ENCODE measurements at places on chromosomes 2 and 18.

- peak; percentile 62 for DNase-seq
Observed at GRCh38 chr2:220034426-220035130, 407.1 kb downstream of the SLC4A3 start.

- no peak for DNase-seq
Observed at GRCh38 chr2:23850564-23851256, 76.2 kb downstream of the ATAD2B start.

- DNase-seq: no peak
Observed at GRCh38 chr18:59655676-59656075, 41.5 kb downstream of the CCBE1 start.

DNA sequence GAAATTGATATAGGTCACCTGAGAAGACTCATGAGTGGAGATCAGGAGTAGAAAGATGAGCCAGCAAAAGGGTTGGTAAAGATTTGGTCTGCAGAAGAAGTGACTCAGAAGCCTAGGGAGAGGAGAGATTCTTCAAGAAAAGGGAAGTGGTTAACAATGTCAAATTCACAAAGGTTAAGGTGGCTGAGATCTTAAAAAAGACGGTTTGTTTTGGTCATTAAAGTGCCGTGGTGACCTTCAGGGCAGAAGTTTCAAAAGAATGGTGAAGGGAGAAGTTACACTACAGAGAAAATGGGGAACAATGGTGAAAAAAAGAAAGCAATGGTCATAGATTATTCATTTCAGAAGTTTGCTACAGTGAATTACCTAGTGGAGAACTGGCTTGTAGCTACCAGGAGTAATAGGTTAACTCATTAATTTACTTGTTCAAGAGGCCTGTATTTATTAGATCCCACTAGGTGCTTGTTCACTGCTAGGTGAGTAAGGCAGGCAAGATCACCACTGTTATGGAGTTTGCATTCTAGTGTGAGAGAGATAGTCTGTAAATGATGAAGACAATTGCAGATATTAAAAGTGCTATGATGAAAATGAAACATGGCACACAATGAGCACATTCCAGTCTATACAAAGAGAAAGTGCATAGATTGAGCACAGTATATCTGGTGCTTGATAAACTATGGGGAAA, 43.0 kb downstream of the FBXO48 start:
- DNase-seq: no peak

DNA sequence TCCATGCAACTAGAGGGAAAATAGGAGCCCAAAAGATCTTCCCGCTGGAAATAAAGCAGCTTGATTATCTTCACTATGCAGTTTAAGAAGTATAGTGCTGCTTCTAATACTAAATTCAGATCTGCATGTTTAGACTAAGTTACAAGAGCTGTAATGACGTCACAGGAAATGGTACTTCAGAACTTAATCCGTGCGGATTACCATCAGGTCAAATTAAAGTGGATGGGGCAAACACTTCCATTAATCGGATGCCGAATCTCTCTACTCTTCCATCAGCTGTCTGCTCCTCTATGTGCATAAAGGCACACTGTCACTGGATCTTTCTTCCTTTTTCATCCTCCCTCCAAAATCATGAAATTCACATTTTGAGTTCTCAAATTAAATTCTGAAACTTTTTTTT, 52.6 kb downstream of the TRAPPC12 start:
- no peak for DNase-seq

DNA sequence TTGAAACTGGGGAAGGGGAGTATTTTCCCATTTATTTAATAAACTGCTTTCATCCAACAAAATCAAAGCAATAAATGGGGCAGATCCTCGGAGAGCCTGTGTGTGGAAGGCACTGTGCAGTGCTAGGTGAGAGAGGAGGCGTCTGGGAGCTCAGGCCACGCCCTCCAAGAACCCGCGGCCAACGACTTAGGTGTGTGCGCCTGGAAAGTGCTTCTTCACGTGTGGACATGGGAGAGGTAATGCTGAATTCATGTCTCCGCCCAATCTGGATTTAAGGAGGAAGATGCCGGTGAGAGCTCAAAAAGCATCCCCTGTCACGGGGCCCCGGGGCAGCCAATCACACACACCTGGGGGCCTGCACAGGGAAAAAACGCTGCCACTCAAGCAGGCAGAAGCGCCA, 77.4 kb downstream of the HDAC4 start:
- no peak for DNase-seq

DNA sequence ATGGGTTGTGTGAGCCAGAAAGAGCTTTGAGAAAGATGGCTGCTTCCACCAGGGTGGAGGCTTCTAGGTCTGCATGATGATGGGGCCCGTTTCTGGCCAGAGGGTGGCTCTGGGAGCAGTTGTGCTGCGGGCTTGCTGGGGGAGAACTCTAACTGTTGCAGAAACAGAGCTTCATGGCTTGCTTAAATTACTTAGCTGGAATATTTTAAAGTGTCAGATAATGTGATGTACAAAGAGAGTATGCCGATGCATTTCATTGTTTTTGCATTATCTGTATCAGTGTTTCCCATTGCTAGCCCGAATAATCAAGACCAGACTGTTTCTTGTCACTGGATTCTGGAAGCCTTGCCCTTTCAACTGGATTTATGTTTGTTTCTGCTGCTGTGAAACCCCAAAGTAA, 6.3 kb upstream of the DRC1 start:
- no peak for DNase-seq

GRCh38 chr2:74333175-74333574, 10.0 kb downstream of the SLC4A5 start:
- DNase-seq: peak; percentile 53

DNA sequence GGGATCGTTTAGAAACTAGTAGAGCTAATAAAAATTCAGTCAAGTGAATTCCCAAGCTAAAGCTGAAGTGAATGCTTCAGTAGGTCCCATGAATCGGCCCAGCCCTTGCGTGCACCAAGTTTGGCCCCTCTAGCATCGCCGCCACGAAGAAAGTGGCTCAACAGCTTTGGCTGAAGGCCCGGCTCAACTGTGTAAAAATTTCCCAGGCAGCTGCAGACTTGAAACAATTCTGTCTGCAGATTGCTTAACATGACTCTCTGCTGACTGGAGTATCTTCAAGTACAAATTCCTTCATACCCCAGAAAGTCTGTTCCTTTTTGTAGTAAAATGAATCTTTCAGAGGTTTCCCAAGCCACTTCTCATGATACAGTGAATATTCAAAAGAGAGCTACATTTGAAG, 32.7 kb downstream of the ALMS1 start:
- DNase-seq: no peak

DNA sequence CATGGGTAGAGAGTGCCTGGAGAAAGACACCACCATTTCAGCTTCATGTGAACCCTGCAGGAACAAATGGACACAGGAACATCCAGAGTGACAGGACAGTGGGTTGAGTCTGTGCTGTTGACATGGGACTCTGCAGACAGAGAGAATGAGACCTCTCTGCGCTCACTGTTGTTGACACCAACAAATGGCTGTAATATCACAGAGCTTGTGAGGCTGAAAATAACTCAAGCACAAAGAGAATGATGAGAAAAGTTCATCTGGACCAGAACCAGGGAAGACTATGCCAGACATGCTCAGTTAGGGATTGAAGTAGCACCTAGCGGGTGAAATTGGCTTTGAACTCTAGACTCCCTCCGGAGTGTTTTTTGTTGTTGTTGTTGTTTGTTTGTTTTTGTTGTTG, 37.0 kb upstream of the YWHAQ start:
- no peak for DNase-seq
